ENCODE measurements at places on chromosomes 12 and 14. TPM values are rescaled to one million over a fixed set of nuclear protein-coding genes. Genes with fewer than 3 reads are reported as not detected.

ITGA5 gene
- total RNA-seq, result 74.3 TPM

DNA sequence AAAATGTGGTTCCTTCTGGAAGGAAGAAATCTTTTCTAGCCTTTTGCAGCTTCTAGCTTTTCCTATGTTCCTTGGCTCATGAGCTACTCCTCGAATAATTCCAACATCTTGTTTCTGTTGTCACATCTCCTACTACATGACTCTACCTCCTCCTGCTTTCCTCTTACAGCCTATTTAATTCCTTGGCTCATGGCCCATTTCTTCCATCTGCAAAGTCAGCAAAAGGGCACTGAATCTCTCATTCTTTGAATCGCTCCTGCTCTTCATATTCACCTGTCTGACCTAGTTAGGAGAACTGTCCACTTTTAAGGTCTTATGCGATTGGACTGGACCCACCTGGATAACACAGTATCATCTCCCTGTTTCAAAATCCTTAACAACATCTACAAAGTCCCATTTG lies 15.8 kb downstream of the PRKD1 start:
- no peak for DNase-seq

TCL1B gene
- not detected for total RNA-seq

- DNase-seq, result no peak
Measured at GRCh38 chr12:68878283-68878682, 54.7 kb downstream of the CPM start.

DNA sequence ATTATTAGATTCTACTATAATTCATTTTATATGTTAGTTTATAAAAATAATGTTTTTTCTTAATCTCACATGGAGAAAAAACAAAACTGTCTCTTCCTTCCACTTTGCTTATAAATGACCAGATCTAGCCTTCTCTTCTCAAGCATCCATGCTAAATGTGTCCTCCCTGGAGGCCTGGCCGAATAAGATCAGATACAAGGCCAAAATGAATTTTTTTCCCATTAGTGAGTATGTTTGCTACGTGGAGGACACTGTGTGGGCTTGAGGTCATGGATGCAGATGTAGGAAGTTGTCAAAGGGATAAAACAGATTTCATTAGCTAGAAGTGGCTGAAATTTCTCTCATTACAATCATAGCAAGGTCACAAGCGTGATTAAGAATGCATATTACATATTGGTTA lies 1244.9 kb upstream of the SEL1L start:
- no peak for DNase-seq

DNA sequence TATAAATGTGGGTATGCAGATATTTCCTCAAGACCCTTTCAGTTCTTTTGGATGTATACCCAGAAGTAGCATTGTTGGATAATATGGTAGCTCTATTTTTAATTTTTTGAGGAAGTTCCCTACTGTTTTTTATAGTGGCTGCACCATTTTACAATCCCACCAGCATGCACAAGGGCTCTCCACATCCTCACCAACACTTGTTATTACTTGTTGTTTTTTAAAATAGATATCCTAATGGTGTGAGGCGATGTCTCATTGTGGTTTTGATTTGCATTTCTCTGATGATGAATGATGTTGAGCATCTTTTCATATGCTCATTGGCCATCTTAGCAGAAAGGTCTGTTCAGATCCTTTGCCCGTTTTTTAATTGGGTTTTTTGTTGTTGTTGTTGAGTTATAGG lies 47.1 kb downstream of the DIP2B start:
- no peak for DNase-seq

DNA sequence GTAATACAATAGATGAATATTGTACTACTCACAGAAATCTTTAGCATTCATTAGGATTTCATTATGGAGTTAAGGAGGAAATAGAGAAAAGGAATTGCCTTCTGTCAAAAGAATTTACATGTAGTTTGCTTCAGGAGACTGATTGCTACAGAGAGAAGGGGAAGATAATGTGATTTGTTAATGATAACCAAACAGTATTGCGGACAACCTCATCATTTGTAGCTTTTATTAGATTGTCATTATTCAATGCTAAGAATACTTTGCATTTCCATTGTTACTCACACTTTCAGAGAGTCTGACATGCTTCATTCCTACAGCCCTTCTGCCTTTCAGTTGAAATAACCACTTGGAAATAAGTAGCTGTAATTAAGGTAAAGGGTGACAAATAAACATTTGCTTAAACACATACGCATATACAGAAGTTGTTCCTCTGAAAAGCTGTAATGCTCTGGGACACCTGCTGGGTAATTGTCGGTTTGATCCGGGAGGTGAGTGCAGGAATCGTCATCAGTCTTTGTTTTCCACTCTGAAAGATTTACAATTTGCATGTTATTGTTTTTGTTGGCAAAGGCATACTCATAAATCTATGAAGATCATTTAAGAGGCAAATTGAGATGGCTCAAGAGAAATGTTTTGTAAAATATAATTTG lies 600.2 kb downstream of the TRHDE start:
- no peak for DNase-seq

DNA sequence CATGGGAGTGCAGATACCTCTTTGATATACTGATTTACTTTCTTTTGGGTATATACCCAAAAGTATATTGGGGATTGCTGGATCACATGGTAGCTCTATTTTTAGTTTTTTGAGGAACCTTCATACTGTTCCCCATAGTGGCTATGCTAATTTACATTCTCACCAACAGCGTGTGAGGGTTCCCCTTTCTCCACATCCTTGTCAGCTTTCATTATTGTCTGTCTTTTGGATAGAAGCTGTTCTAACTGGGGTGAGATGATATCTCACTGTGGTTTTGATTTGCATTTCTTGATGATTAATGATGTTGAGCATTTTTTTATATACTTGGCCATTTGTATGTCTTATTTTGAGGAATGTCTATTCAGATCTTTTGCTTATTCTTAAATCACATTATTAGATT lies 44.1 kb upstream of the JDP2 start:
- DNase-seq, result no peak

DNA sequence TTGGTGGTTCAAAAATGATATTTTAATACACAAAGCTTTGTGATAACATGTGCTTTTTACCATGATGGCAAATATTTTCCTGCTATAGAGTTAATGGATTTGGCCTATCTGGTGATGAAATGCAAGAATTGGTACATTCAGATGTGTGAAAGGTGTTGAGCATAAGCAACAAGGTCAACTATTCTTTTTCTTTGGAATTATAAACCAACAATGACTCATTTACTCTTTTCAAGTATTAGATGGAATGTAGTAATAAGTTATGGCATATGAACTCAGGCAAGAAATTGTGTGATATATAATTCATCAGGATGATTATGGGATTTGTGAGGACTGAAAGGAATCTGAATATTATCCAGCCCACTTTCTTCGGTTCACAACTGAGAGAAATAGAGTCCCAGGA lies 471.4 kb downstream of the ETNK1 start:
- no peak for DNase-seq
